SJSA1 (cell line): ENCODE measurements at places on chromosomes 2 and 18. TPM values are rescaled to one million over a fixed set of nuclear protein-coding genes. Genes with fewer than 3 reads are reported as not detected.

DNA sequence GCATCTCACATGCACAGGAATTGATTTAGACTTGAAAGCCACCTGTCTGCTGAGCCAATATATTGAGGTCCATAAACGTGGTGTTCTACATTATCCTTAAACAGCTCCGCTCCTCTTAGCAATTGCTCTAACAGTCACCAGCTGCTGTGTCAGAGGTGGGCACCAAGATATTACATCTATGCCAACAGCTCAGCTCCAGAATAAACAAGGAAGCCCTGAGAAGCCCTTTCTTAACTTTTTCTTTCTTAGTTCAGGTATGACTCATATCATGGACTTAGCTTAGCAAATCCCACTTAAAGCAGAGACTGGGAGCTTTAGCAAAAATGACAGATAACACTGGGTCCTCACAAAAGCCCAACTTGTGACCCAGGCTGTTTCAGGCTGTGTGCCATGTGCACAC lies 436.6 kb downstream of the IRS1 start:
- no peaks in the 10 kb centered on the region for H3K36me3 ChIP-seq
- H3K4me3 ChIP-seq: no peak overlapping the region
- H3K4me1 ChIP-seq: peaks cover 10% of the 10 kb centered on the region

GRCh38 chr2:168896783-168897182 lies 4.3 kb upstream of the G6PC2 start:
- no peak for DNase-seq
- H3K4me3 ChIP-seq: no peak overlapping the region

DNA sequence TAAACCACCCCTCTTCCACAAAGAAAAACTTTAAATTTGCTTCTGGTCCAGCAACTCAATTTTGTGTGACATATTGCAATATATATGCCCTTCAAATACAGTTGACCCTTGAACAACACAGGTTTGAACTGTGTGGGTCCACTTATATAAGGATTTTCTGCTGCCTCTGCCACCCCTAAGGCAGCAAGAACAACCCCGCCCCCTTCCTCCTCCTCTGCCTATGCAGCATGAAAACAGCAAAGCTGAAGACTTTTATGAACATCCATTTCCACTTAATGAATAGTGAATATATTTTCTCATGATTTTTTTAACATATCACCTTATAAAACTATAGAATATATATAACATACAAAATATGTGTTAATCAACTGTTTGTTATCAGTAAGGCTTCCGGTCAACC lies 58.3 kb downstream of the EML4 start:
- H3K27ac ChIP-seq: no peak overlapping the region
- no peak overlapping the region for H3K4me3 ChIP-seq
- peaks cover 12% of the 10 kb centered on the region for H3K4me1 ChIP-seq
- H3K27me3 ChIP-seq: no peaks in the 10 kb centered on the region
- DNase-seq: no peak
- no peaks in the 10 kb centered on the region for H3K36me3 ChIP-seq

DNA sequence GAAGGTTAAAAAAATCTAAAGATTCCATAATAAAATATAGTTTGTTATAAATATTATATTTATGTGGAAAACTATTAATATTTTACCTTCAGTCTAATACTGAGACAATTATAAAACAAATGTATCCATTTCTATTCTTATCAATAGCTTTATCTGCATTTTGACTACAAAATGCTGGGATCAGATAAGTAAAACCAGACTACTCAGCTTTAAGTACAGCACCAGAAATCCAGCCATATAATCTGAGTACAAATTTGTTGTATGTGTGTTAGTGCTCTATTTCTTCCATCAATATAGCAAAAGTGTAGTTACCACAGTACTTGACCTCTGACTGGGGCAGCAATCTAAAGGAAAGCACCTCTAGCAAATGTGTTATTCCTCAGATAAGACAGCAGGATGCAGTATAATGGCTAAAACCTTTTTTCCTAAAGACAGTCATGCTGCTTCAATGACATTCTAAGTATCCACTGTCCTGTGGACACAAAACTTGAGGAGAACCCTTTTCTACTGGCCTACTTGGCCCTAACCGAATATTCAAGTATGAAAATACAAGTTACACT lies 68.1 kb downstream of the OLA1 start:
- no peak overlapping the region for H3K27ac ChIP-seq
- no peaks in the 10 kb centered on the region for H3K27me3 ChIP-seq
- H3K4me1 ChIP-seq: peaks cover 16% of the 10 kb centered on the region
- 0 out of 2 replicates have a peak, but pooled peaks cover 10% of the 10 kb centered on the region for H3K36me3 ChIP-seq
- no peak overlapping the region for H3K4me3 ChIP-seq

- DNase-seq: peak; percentile 83
- no peaks in the 10 kb centered on the region; the same call in 1 of the 2 replicates for H3K27me3 ChIP-seq
- H3K4me1 ChIP-seq: peaks cover 25% of the 10 kb centered on the region
- H3K4me3 ChIP-seq: no peak overlapping the region
- H3K36me3 ChIP-seq: no peaks in the 10 kb centered on the region
These were observed 23.5 kb upstream of the TMEM178A start for GRCh38 chr2:39642051-39642718.

DNA sequence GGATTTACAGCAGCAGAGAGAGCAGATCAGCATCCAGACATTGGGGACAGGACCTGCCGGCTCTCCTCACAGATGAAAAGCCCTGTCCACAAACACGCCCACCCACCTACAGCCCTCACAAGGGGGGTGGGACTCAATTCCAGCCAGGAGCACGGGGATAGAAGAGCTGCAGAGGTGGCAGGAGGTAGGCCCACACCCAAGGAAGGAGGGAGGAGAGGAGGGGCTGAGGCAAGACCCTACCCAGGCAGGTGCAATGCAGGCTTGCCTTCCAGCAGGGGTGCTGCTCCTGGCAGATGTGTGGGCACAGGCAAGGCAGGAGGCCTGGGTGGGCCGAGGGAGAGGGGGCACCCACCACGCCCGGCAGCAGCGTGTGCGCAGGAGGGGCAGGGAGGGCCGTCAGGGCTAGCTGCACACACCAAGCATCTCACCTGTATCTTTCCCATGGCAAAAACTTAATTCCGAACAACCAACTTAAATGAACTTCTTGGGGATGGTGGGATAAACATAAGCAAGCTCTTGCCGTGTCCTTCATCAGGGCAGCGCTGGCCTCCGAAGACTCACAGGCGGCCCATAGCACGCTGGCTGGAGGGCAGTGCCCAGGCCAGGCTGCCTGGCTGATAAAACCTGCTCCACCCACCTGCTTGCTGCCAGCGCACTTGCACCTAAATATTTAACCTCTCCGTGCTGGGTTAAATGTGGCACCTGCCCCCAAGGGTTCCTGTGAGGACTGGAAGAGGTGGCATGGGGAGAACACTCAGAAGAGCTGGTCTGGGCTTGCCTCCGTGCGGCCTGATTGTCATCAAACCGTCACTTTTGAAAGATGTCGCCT lies 219.5 kb downstream of the HDAC4 start:
- H3K27me3 ChIP-seq: no peaks in the 10 kb centered on the region
- DNase-seq: peak; percentile 32
- H3K27ac ChIP-seq: no peak overlapping the region
- no peaks in the 10 kb centered on the region for H3K4me1 ChIP-seq

DNA sequence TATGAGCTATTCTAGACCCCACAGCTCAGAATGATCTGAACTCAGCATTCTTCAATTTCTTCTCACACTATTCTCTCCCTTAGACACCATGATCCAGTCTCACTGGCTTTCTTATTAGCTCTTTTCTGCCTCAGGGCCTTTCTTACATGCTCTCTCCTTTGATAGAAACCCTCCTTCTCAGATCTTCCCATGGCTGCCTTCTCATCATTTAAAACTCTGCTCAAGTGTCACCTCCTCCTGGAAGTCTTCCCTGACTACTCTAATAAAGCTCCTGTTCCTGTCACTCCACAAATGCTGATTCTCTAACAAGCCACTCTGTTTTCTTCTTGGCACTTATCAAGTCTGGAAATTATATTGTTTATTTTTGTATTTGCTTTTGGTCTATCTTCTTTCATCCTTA lies 131.1 kb downstream of the HNMT start:
- H3K36me3 ChIP-seq: no peaks in the 10 kb centered on the region
- H3K4me3 ChIP-seq: no peak overlapping the region
- no peaks in the 10 kb centered on the region for H3K27me3 ChIP-seq
- H3K4me1 ChIP-seq: no peaks in the 10 kb centered on the region

DNA sequence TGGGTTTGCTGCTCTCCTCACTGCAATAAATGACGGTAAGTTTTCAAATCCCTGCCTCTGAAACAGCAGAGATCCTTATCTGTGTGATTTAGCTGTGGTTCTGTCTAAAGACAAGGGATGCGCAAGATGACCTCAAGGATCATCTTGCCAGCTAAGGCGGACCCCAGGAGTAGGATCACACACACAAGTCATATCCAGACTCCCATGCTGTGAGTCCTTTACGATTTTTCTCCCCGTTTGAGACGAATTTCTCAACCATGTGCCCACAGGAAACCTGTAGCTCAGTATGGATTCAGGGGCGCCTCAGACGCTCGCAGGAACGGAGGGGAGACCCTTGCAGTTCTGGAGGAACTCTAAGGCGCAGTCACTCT lies 11.1 kb upstream of the DCTN1 start:
- peak; percentile 46 for DNase-seq
- H3K36me3 ChIP-seq: peaks cover 8% of the 10 kb centered on the region; the same call in 1 of the 2 replicates
- H3K4me3 ChIP-seq: peak overlapping the region; percentile 56

- no peak overlapping the region for H3K4me3 ChIP-seq
- H3K27me3 ChIP-seq: no peaks in the 10 kb centered on the region
- no peaks in the 10 kb centered on the region for H3K36me3 ChIP-seq
- H3K4me1 ChIP-seq: 0 out of 2 replicates have a peak, but pooled peaks cover 3% of the 10 kb centered on the region
- DNase-seq: no peak
These were observed 13.3 kb downstream of the ANKRD44 start for GRCh38 chr2:197297266-197297665.

- no peaks in the 10 kb centered on the region for H3K4me1 ChIP-seq
- H3K36me3 ChIP-seq: peaks cover 6% of the 10 kb centered on the region
- DNase-seq: no peak
- no peak overlapping the region for H3K27ac ChIP-seq
- no peak overlapping the region for H3K4me3 ChIP-seq
- H3K27me3 ChIP-seq: no peaks in the 10 kb centered on the region
These were observed 10.2 kb downstream of the GBX2 start for GRCh38 chr2:236157815-236158498.

DNA sequence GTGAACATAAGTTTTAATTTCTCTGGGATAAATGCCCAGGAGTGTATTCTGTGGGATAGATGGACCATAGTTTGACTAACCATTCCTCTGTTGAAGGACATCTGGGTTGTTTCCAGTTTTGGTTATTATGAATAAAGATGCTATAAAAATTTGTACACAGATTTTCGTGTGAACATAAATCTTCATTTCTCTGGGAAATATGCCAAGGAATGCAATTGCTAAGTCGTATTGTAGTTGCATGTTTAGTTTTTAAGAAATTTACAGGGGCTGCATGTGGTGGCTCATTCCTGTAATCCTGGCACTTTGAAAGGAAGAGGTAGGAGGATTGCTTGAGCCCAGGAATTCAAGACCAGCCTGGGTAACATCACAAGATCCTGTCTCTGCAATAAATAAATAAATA lies 6.9 kb upstream of the SLC11A1 start:
- H3K27me3 ChIP-seq: no peaks in the 10 kb centered on the region
- DNase-seq: no peak
- H3K36me3 ChIP-seq: no peaks in the 10 kb centered on the region

GRCh38 chr2:200670313-200670712 lies 84.5 kb downstream of the AOX1 start:
- no peak for DNase-seq
- H3K27ac ChIP-seq: no peak overlapping the region
- H3K36me3 ChIP-seq: no peaks in the 10 kb centered on the region
- no peak overlapping the region for H3K4me3 ChIP-seq
- H3K4me1 ChIP-seq: no peaks in the 10 kb centered on the region; the same call in 1 of the 2 replicates

- peaks cover 74% of the 10 kb centered on the region for H3K36me3 ChIP-seq
- no peak overlapping the region for H3K27ac ChIP-seq
- DNase-seq: no peak
- no peak overlapping the region for H3K4me3 ChIP-seq
- H3K27me3 ChIP-seq: no peaks in the 10 kb centered on the region
These were observed 5.0 kb downstream of the ZNF397 start for GRCh38 chr18:35245719-35246317.

DNA sequence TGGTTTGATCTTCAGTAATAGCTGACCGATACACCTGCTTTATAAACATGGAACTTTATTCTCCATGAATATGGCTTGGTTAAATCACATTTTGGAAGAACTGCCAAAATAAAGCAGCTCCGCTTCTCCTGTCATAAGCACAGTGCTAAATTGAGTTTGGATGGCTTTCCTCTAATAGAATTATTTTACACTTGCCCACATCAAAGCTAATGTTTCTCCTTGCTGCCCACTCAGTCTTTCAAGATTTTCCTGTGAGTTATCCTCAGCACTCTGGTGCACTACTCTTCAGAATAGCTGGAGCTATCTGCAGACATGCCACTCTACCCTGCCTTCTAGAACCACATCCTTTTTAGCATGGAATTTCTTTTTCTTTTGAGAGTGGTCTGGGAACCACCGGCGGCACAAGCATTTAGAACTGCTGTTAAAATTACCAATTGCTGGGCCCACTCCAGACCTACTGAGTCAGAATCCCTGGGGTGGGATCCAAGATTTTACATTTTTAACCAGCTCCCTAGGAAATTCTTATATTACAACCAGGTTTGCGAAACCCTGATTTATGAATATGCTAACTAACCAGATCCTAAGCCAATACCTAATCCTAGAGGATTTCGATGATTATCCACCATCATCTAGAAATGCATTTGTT lies 283.3 kb downstream of the AFF3 start:
- peaks cover 6% of the 10 kb centered on the region; the same call in 1 of the 2 replicates for H3K4me1 ChIP-seq
- H3K36me3 ChIP-seq: no peaks in the 10 kb centered on the region
- no peak overlapping the region for H3K27ac ChIP-seq
- H3K4me3 ChIP-seq: no peak overlapping the region
- no peaks in the 10 kb centered on the region for H3K27me3 ChIP-seq

DNA sequence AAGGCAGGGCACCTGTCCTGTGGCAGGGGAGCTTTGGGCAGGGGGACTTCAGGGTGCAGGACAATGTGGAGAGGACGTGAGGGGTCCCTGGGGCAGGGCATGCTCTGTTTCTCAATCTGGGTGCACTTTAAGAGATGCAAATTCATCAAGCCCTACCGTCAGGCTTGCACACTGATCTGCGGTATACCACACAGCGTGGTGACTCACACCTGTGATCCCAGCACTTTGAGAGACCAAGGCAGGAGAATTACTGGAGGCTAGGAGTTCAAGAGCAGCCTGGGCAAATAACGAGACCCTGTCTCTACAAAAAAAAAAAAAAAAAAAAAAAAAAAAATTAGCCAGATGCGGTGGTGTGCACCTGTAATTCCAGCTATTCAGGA lies 10.2 kb upstream of the GPC1 start:
- no peak overlapping the region for H3K4me3 ChIP-seq
- no peaks in the 10 kb centered on the region for H3K36me3 ChIP-seq
- H3K27ac ChIP-seq: no peak overlapping the region

DOCK10 gene
- 32.6 and 42.4 TPM in 2 replicates for total RNA-seq

MTERF4 gene
- total RNA-seq: 30.0 and 46.3 TPM in 2 replicates

USP37 gene
- total RNA-seq: 16.2 and 19.2 TPM in 2 replicates

C2orf81 gene
- 0.34 and 1.3 TPM in 2 replicates for total RNA-seq

SOX11 gene
- total RNA-seq: 0.05 TPM in 1 of 2 replicates, not detected in the other
